ENCODE measurements at places on chromosomes 4 and X.

- DNase-seq = no peak
Measured at GRCh38 chrX:72604112-72604511, 31.5 kb upstream of the HDAC8 start.

GRCh38 chr4:113834298-113834697, 72.8 kb upstream of the CAMK2D start:
- no peak for DNase-seq

GRCh38 chr4:152657657-152658056, 22.1 kb downstream of the TMEM154 start:
- DNase-seq = no peak

GRCh38 chr4:84089652-84090437, 409.2 kb downstream of the NKX6-1 start:
- DNase-seq = no peak

- DNase-seq = no peak
Measured at GRCh38 chr4:40992472-40993295, 221.7 kb downstream of the APBB2 start.

All from CD4-positive, alpha-beta T cell treated with Interleukin-6 at 100 ng/mL for 8 hours (primary cell).